Jurkat, Clone E6-1 (cell line): ENCODE measurements at places on chromosomes 4 and X.

GRCh38 chr4:24169956-24170355 is 280.1 kb upstream of the PPARGC1A start:
- DNase-seq: no peak

- DNase-seq: no peak
Observed at GRCh38 chr4:55125763-55126541, 557 bp upstream of the KDR start.

- no peak for DNase-seq
Observed at GRCh38 chr4:188042191-188042590, 46.6 kb downstream of the ZFP42 start.

GRCh38 chr4:6236816-6237390 is 32.7 kb upstream of the WFS1 start:
- DNase-seq: no peak
